ENCODE measurements at places on chromosomes 5 and 9.

GRCh38 chr5:59500014-59500413 is 393.5 kb downstream of the PDE4D start:
- no peak for DNase-seq

DNA sequence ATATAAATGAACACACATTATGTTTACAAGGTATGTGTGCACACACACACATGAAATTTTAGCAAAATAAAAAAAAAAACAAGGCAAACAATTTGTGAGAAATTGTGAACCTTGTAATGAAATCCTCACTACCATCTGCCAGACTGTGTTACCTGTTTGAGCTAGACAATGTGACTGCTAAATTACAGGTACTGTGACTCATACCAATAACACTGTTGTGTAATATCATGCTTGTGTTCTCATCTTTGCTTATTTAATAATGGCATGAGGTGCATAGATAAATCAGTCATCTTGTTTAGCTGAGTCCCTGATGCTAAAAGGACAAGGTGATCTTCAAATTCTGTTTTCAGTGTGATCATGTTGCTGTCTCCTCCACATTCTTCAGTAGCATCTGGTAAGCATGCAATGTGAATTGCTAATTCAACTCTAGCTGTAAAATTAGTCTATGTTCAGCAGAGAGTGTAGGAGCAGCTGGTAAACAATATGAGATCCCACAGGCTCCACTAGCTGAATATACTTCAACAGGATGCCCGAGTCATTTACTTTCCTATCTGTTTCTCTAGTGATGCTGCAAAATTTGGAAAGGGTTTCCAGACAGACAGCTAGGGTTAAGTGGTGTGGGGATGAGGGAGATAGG is 966.3 kb upstream of the C9orf72 start:
- DNase-seq: no peak

GRCh38 chr9:118832371-118832770 is 536.9 kb downstream of the BRINP1 start:
- no peak for DNase-seq

DNA sequence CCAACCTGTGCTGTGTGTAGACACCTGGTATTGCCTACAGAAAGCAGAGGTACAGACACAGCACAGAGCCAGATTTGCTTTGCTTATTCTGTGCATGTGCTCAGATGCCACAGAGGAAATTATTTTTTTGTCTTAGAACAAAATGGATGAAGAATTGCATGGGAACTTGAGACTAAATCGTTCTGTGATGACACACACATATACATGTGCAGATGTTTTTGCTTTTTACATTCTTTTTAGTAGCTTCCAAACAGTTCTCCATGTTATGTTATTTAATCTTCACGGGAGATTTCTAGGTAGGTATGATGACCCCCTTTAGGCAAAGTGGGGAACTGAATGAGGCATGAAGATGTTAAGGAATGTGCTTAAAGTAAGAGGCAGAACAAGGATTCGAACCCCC is 221.5 kb upstream of the PANK3 start:
- DNase-seq: no peak

- no peak for DNase-seq
These were observed 9.7 kb upstream of the HK3 start for GRCh38 chr5:176908675-176909368.

- no peak for DNase-seq
These were observed 79.2 kb downstream of the AGTPBP1 start for GRCh38 chr9:85662573-85662972.

DNA sequence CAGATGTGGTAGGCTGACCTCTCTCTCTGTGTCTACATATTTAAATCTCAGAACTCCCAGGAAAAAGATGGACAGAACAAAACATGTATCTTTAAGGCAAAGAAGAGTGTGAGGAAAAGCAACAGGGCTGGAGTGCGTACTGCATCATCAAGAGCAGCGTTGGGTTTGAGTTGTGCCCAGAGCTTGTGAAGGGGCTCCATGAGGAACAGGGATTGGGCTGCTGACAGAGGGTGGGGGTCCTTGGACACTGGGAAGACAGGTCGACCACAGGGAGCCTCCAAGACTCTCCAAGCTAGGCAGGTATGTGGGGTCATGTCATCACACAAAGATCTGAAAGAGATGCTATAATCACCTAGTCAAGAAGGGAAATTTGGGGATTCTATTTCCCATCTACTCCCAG is 309.9 kb downstream of the IRX1 start:
- no peak for DNase-seq

- DNase-seq: no peak
These were observed 1.0 kb upstream of the RABL6 start for GRCh38 chr9:136806631-136807201.

DNA sequence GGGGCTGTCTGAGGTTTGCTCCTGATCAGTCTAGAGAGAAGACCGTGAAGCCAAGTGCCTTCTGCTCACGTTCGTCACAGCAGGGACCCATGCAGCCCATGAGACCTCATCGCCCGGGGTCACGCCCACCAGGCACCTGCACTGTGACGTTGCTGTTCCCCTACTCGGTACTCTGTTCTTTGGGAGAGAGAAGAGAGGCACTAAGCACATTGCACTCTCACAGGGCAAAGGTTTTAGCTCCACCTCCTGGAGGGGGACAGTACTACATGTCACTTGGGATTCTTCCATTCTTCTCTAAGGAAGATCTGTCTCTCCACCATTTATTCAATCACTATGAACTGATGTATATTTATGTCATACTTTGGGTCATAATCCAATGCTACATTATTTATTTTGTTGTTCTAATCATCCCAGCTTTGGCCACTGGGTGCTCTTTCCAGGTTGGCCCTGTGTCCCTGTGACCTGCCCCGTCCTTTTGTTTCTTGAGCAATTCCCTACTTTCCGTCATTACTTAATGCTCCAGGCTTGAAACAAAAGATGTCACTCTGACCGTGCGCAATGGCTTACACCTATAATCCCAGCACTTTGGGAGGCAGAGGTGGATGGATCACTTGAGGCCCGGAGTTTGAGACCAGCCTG is 31.4 kb upstream of the BRD3 start:
- peak; percentile 5 for DNase-seq
